ENCODE measurements at places on chromosomes 5 and 9.

DNA sequence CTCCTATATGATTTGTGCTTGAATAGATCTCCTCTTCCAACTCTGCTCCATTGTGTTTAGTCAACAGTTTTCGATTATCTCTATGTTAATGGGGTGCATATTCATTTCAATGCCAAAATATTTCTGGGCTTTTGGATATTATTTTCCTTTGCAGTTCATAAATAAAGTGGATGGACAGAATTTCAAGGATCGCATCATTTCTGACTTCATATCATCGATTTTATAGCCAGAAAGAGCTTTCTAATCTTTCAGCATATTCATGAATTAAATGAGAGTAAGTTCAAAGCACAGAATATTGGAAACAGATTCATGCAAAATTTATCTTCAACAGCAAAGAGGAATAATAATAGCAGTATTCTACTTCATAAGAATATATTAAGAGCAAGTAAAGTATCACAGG lies 60.0 kb upstream of the MINAR2 start:
- DNase-seq, result no peak

DNA sequence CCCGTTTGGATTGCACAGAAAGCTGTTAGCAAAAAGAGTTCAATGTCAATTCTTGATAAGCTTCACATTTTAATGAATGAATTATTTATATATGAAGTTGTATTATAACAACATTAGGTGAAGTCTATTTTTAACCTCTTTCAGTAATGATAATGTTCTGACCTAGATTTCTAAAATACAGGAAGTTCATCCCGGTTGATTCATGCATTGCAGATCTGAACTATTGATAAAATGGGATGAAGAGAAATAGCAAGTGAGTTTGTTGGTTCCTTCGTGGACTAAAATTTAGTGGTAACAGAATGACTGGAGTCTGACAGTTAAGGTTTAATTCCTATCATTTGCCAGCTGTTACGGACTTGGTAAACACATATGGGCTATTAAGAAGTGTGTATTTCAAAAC lies 180.5 kb downstream of the PCSK1 start:
- no peak for DNase-seq

DNA sequence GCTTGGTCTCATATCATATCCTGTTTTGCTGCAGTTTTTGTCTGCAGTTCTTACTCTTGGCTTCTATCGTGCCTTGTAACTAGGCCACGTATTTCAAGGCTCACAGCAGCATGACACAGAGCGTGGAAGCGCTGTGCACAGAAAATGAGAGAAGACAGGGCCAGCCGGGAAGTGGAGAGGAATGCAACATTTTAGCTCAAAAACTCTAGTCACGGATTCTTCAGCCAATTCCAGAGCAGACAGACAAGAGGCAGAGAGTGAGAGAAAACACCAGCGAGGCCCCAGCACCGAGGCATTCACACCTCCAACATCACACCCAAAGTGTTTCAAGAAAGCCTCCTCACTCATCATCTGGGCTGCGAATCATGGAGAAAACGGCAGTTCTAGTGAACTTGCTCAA lies 160.8 kb downstream of the DNAH5 start:
- no peak for DNase-seq

DNA sequence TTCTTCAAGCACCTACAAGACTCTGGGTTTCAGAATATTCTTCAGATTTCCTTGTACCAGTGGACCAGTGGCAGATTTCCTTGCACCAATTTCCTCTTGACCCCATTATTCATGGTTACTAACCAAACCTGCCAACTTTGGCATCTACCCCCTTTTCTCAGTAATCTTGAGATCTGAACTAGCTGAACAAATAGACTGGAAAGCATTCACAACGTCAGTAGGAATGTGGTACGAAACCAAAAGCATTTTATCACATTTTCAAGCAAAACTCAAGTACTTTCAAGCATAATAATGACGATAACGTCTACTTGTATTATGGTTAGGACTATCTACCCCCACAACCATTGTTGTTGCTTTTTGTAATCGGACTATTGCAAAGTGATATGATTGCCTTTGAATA lies 1217.3 kb downstream of the PTPRD start:
- no peak for DNase-seq

DNA sequence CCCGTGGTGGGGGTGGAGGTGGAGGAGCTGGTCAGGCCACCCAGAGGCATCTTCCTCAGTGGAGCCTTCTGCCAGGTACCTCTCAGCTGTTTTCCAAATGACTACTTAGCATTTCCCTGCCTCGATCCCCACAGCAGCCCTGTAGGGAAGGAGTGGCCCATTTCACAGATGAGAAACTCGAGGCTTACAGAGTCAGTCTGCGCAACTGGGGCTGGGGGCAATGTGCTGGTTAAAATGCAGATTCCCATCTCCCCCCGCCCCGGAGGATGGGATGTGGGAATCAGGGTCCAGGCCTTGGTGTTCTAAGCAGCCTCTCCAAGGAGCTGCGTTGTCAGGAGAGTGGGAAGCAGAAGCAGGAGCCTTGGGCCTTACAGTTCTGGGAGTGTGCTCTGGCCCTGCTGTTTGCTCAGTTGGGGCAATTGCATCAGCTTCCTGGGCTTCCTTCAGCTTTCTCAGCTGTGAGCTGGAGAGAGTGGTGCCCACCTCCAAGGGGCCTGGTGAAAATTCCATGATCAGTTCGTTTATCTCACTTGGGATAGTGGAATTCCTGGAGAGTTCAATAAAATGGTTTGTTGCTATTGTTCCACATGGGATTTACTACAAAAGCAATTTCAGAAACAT lies 19.4 kb downstream of the ERGIC1 start:
- no peak for DNase-seq

- DNase-seq, result no peak
Measured at GRCh38 chr5:87588316-87588715, 175.6 kb upstream of the CCNH start.

GRCh38 chr5:123756318-123756665 lies 244.3 kb downstream of the CSNK1G3 start:
- DNase-seq, result no peak

DNA sequence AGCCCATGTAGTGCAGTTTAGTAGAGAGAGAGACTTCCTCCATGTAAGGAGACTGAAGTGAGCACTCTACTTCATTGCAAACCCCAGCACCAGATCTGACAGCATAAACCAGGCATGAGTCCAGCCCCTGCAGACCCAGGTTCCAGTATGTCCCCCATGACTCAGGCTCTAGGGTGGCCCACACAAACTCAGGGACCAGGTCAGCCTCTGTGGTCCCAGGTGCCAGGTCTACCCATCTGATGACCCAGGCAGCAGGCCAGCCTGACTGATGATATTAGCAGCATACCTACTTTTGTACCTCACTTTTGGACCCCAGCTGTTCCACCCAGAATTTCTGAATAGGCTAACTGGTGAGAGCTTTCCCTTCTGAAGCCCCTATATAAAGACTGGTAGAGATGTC lies 647.8 kb downstream of the ANXA1 start:
- DNase-seq, result no peak

GRCh38 chr5:139668924-139669661 lies 20.9 kb downstream of the CXXC5 start:
- no peak for DNase-seq

- no peak for DNase-seq
Measured at GRCh38 chr9:137355761-137356365, 53.8 kb upstream of the NRARP start.

GRCh38 chr9:19136129-19136528 lies 8.8 kb upstream of the PLIN2 start:
- no peak for DNase-seq

DNA sequence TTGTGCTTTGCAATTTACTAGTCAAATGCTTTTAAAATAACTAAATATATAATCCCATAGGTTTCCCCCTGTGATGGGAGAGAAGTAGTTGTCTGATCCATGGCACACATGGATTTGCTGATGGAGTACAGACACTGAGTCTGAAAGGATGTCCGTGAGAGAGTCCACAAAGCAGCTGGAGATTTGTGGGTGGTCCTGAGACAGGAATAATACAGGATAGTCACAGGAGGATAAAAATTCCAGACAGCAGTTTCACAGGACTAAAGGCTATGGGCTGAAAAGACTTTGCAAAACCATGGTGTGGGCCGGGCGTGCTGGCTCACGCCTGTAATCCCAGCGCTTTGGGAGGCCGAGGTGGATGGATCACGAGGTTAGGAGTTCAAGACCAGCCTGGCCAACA lies 58.7 kb upstream of the ZFR start:
- DNase-seq, result no peak

GRCh38 chr5:171954721-171955120 lies 51.7 kb downstream of the FBXW11 start:
- DNase-seq, result no peak

- peak; percentile 29 for DNase-seq
Measured at GRCh38 chr5:150544611-150545219, 36.8 kb downstream of the NDST1 start.

DNA sequence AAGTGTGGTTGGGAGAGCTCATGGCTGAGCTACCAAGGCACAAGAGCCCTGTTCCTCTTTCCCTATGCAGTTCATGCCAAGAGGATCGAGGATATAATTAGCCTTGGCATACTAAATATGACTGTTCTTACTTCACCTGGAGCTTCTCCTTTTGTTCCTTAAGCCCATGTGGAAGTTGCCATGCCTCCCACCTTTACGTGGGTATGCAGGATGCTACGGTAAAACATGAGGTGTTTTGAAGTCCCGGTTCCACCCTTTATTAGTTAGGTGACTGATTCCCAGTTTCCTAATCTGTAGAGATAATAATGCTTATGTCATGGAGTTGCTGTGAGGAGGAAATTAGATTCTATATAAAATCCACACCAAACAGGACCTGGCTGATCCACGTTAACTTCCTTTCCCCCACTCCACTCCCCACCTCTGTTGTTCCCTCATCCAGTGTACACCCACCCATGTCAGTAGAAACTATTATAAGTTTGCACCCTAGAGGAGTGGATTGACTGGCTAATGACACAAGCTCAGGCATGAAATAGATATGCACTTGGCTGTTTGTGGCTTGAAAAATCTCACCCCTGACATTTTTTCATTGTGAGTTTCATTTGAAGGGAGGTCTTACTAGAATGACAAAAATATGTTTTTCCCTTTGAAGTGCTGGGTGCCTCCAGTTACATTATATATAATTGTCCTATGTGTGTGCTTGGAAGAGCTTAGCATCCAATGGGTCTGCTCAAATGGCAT lies 36.8 kb upstream of the SHOC1 start:
- DNase-seq, result no peak

- DNase-seq, result no peak
Measured at GRCh38 chr9:11319538-11319937, 706.7 kb upstream of the PTPRD start.

GRCh38 chr5:98259595-98259994 lies 513.9 kb upstream of the RGMB start:
- DNase-seq, result no peak

DNA sequence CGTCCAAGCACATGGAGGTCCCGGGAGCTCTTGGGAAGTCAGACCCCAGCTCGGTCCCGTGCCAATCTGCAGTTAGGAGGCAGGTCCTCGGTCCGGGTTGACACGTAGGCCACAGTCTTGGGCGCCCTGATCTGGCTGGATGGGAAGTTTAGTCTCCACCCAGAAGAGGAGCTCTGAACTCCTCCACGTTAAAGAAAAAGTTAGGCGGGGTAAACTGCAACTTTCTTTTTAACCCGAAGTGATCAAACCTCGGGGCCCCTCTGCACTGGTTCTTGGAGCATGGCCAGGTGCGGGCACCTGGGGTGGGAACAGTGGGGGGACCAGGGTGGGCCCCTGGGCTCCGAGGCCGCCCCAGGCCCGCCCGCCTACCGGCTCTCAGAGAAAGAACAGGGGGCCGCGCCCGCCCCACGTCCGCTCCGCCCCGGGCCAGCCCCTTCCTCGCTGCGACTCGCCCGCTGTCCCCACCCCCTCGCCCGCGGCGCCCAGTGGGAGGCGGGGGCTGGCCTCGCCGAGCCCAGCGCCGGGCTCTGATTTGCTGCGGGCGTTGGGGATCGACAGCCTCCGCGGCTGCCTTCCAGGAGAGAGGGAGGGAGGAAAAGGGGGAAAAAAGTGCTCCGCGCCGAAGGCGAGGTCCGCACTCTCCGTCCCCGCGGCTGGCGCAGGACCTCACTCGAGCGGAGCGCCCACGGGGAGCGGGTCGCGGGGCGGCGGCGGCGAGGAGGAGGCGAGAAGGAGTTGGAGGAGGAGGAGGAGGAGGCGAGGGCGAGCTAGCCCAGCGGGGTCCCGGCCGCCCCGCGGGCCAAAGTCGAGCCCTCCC lies at the start of gene COL5A1:
COL5A1 (plus strand) TSS at position 631 of the 817 bp plus-strand sequence. CDS start 385 bp downstream, outside the sequence.
- DNase-seq, result peak; percentile 89

DNA sequence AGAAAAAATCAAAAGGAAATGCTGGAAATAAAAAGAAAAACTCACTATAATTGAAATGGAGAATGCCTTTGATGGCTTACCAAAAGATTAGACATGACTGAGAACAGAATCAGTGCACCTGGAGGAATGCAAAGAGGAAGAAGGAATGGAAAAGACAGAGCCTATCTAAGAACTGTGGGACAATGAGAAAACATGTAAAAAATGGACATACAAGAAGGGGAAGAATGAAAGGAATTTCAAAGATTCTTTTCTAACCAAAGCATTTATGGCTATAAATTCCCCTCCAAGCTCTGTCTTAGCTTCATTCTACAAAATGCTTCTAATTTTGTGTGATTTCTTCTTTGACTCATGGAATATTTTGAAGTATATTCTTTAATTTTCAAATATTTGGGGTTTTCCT lies 47.5 kb upstream of the CLK4 start:
- no peak for DNase-seq

DNA sequence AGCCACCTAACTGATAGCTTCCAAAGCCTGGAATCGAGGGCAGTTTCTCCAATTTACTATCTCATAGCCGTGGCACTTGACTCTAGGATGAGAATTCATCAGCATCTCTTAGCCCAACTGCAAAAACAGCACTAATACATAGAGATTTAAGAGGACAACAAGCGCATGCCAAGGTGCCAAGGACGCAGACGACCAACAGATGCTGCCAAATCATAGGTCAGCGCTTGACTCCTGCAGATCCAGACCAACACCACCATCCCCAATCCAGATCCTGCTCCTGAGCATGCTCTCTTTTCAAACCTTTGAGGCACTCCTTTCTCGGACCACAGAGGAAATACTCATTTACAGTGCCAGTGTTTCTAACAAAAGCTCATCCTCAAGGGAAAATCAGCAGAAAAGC lies 24.6 kb downstream of the NRG2 start:
- DNase-seq, result no peak

GRCh38 chr5:138926688-138927448 lies 51.7 kb upstream of the LRRTM2 start:
- DNase-seq, result no peak

DNA sequence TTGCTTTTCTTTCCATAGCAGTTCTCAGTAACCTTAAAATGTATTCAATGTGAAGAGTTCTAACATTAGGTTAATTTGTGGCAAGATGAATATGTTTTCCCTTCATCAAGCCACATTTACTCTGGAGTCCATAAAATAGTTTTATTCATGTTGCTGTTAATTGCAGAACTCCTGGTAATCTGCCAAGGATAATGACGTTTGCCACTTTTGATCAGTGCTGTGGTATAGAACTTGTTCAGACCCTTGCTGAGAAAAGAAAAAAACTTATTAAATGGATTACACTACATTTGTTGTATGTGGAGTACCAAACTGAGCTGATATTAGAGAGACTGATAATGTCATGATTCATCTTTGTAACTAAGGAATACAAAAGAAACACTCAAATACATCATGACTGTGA lies 212.4 kb upstream of the DMAC1 start:
- DNase-seq, result no peak

All from T1000 (cell line).